ENCODE measurements at places on chromosomes 7 and 10.

- H3K4me3 ChIP-seq, result no peak overlapping the region
- DNase-seq, result no peak
- H3K4me1 ChIP-seq, result peaks cover 28% of the 10 kb centered on the region
- H3K27ac ChIP-seq, result no peak overlapping the region
- no peaks in the 10 kb centered on the region for H3K27me3 ChIP-seq
Observed at GRCh38 chr10:78191301-78191700, 157.6 kb downstream of the RPS24 start.

- H3K27ac ChIP-seq, result no peak overlapping the region
- no peaks in the 10 kb centered on the region for H3K36me3 ChIP-seq
- H3K4me1 ChIP-seq, result no peaks in the 10 kb centered on the region
- DNase-seq, result no peak
Observed at GRCh38 chr7:45972629-45973312, 51.7 kb upstream of the IGFBP3 start.

DNA sequence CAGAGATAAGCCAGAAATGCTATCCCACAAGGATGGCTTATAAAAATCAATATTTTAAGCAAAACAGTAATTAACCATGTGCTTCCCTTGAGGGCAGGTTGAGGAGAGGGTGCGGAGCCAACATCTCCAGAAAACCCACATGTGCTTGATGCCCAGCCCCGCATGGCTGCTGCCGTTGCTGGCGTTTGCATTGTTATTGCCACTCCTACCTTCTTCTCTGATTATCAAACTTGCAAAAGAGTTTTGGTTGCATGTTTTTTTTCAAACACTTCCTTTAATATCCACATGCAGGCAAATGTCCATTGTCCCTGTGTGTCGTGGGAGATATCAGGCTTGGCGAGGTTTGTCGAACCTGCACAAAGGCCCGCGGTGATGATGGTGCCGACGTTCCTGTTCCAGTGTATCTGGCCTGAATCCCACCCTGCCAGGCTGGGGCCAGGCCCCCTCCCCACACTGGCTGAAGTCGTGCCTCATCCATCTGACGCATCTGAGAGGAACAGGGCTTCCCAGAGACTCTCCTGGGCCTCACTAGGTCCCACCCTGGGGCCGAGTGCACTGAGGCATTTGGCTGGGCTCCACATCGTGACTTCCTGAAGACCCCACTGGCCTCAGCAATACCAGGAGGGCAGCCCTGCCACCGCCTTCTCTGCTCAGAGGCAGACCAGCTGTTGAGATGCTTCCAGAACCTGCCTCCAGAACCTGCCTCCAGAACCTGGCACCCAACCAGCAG lies 40.9 kb downstream of the TCERG1L start:
- H3K27me3 ChIP-seq, result no peaks in the 10 kb centered on the region
- H3K4me1 ChIP-seq, result no peaks in the 10 kb centered on the region
- H3K4me3 ChIP-seq, result no peak overlapping the region
- peak; percentile 13 for DNase-seq
- H3K36me3 ChIP-seq, result no peaks in the 10 kb centered on the region

DNA sequence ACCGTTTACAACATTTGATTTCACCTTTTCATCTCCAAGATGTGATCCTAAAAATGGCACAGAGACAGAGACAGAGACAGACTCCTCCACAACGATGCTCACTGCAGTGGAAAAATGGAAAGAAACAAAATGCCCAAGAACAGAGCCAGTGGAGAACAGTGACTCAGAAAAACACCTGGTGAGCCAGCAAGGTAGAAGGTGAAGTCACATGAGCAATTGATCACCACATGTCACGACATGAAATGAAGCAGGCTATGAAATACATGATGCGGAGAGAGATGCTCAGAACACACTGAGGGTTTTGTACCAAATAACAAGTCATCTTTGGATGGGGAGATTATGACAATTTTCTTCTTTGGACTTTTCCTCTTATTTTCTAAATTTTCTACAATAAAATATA lies 3.5 kb downstream of the MSMB start:
- H3K27me3 ChIP-seq, result no peaks in the 10 kb centered on the region
- no peak overlapping the region for H3K4me3 ChIP-seq
- DNase-seq, result no peak

- no peak overlapping the region for H3K4me3 ChIP-seq
- no peaks in the 10 kb centered on the region for H3K4me1 ChIP-seq
- H3K27ac ChIP-seq, result no peak overlapping the region
Observed at GRCh38 chr10:980468-981093, 7.7 kb upstream of the GTPBP4 start.

GRCh38 chr7:148397551-148397950 lies 193.0 kb upstream of the C7orf33 start:
- H3K27me3 ChIP-seq, result no peaks in the 10 kb centered on the region
- no peak overlapping the region for H3K27ac ChIP-seq
- H3K4me3 ChIP-seq, result no peak overlapping the region
- no peaks in the 10 kb centered on the region for H3K36me3 ChIP-seq
- H3K4me1 ChIP-seq, result no peaks in the 10 kb centered on the region
